ENCODE measurements at places on chromosomes 13 and 19.

DNA sequence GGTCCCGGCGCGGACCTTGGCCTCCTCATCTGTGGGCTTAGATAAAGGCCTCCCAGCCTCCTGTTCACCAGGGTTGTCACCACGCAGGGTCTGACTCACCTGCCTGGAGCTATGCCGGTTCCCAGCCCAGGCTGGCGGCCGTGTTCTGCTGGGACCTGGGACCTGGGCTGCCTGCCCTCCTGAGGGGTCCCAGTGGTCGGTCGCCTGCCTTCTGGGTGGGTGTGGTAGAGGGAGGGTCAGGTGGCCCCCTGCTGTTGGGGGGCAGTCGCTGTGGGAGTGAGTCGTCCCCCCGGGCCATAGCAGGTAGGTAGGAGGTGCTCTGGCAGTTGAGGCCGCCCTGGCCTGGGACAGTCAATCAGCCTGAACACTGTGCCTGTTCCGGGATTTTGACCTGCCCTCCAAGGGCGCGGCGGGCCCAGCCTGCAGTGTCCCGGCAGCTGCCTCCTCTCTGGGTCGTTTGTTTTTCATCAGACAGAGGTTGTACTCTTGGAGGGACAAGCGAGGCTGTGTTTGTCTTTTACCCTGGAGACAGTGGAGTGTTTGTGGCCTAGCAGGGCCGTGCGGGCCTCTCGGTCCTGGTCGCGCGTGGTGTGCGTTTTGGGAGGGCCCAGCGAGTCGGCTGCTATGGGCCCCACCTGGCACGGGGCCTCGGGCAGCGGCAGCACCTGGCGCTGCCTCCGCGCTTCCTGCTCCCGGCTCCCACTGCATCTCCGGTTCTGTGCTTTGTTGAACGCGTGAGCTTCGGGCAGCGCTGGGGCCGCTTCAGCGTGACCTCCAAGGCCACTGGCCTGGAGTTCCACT, 2.6 kb downstream of the ADAT3 start:
- no peak for DNase-seq

DNA sequence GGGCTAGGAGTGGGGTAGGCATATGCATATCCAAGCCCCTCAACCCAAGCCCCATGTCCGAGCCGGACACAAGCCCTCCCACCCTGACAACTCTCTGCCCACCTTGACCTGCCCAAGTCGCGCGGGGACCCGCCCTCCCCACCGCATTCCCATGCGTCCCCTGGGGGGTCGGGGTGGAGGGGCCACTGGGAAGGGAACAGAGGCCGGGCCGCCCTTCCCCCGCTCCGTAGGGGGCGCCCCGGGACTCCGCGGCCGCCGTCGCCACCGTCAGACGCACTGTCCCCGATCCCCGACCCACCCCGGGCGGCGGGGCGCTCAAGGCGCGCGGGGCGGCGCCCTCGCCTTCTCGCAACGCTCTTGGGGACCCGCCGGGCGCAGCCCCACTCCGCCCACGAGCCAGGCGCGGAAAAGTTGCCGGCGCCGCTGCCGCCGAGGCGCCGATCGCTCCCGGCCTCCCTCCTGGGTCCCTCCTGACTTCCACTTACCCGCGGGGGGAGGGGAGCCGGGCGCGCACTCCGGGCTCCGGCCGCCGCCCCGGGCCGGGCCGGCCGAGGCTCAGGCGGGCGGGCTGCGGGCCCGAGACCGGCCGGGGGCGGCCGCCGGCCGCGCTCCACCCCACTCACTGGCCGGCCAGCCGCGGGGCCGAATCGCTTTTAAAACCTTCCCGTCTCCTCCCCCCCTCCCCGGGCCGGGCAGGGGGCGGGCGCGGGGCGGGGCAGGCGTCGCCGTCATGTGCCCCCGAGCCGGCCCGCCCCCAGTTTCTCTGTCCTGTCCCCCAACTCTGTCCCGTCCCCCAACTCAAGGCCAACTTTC, 34.4 kb upstream of the NANOS3 start:
- peak; percentile 97 for DNase-seq

GRCh38 chr19:6030214-6030507, 52.2 kb upstream of the RANBP3 start:
- no peak for DNase-seq

- no peak for DNase-seq
These were observed 62.8 kb upstream of the DIAPH3 start for GRCh38 chr13:60226507-60226906.

- DNase-seq = no peak
These were observed 360.4 kb downstream of the KLF5 start for GRCh38 chr13:73419186-73419585.

DNA sequence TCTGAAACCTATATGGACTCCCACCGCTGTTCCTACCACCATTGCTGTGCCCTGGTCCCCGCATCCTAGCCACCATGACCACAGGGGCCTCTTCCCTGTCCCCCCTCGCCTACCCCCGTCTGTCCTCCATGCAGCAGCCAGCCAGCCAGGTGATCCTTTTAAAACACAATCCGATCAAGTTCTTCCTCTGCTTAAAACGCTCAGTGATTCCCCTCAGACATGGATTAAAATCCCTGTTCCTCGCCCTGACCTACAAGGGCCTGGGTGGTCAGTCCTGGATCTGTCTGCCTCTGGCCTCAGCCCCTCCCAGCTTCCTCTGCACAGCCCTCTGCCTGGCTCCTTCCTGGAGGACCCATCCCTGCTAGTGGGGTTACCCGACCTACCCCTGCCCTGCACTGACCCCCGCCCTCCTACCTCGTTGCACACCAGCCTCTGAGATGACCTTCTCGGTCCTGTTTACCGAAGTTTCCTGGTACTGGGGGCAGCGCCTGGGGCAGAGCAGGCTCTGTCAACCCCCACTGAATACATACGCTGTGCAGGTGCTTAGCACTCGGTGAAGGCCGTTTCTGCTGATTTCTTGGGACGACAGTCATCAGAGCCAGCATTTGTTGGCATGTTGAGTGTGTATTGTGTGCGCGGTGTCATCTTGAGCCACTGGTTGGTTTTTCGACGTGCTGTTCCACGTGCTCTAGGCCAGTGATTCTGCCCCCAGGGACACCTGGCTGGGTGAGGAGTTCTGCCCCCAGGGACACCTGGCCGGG, 14.7 kb upstream of the LENG8 start:
- peak; percentile 54 for DNase-seq

GRCh38 chr19:1992759-1993260, 22.7 kb downstream of the BTBD2 start:
- peak; percentile 64 for DNase-seq

DNA sequence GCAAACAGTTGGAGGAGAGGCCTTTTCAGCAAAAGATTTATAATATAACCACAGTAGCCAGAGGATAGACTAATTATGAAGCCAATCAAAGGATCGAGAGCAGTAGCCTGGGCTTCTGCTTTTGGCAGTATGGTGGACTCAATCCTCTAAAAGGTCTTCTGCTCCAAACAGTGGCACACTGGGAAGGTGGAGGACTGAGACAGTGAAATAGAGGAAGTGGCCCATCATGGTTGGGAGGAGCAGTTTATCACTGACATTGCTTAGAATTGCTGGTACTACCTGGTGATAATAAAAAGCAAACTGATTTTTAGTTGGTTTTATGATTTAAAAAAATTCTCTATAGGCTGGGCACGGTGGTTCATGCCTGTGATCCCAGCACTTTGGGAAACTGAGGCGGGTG, 20.9 kb upstream of the PLAUR start:
- no peak for DNase-seq

DNA sequence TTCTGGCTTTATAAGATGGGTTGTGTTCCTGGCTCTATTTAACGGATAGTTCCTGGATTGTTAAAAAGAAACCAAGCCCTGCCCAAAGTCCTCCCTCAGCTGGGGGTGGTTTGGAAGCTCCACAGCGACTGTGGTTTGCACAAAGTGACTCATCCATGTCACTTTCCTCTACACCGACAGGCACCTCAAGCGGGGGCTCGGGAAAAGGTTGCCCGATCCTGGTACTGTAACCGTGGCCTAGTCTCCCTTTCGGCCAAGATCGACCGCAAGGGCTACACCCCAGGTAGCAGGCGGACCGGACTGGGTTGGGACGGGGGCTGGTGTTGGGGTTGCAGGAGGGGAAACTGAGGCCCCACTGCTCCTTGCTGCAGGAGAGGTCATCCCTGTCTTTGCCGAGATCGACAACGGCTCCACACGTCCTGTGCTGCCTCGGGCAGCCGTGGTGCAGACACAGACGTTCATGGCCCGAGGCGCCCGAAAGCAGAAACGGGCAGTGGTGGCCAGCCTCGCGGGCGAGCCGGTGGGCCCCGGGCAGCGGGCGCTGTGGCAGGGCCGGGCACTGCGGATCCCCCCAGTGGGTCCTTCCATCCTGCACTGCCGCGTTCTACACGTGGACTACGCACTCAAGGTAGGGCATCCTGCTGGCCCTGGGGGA, 1.6 kb downstream of the ARRDC2 start:
- DNase-seq = no peak

GRCh38 chr19:13003081-13003480, 7.8 kb downstream of the NFIX start:
- DNase-seq = peak; percentile 68

- no peak for DNase-seq
These were observed 12.1 kb downstream of the CCDC70 start for GRCh38 chr13:51873837-51874236.

- DNase-seq = peak; percentile 97
These were observed 710 bp upstream of the BTBD2 start for GRCh38 chr19:2016041-2016807.

DNA sequence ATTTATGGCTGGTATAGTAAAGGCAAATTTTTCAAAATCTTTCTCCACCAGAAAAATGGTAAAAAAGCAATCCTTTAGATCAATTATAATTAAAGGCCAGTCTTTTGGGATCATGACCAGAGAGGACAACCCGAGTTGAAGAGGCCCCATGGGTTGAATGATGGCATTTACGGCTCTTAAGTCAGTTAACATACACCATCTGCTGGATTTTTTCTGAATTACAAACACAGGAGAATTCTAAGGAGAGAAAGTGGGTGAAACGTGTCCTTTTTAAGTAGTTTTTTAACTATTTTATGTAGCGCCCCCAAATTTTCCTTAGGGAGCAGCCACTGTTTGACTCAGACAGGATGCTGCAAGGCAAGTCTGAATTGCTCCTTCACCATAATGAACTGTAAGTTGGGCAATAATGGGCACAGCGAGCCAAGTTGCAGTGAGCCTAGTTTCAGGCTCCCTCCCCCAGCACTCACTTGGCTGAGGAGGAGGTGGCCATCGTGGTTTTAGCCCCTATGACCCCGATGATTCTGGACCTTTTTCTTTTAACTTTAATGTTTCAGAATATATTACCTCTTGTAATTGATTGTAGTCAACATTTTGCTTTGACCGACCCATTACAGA, 13.6 kb upstream of the ZNF611 start:
- no peak for DNase-seq

DNA sequence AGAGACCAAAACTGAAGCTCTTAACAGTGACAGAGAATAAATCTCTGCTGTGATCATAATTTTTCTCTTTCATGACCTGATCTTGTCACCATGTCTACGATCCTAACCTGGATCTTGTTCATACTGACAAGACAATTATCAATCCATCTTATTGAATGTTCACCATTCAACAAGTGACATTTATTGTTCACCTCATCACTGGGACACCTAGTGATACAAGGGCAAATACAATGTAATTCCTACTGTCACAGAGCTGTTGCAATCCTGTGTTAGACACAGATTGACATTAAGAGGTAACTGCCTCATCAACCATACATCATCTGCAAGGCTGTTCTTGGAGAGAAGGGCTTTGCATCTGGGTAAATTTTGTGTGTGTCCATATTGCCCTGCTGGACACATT, 942.4 kb upstream of the PRR20A start:
- DNase-seq = no peak

DNA sequence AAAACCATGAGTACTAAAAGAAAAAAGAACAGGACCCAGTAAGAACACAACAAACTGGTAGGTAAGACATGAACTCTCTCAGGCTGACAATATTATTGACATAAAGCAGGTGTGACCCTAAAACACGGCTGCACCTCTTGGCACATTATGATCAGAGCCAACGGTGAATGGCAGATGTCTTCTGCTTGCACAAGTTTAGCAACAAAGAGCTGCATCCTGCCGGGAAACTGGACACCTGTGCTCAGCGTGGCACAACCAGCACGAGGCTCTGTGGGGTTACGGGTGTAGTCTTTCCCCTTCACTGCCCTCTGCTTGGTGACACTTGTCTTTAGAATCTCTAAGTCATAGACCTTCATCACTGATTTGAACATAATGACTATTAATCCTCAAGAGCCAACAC, 97.9 kb downstream of the DOCK9 start:
- no peak for DNase-seq

- DNase-seq = no peak
These were observed 43.9 kb upstream of the C1QTNF9B start for GRCh38 chr13:23941211-23941610.

DNA sequence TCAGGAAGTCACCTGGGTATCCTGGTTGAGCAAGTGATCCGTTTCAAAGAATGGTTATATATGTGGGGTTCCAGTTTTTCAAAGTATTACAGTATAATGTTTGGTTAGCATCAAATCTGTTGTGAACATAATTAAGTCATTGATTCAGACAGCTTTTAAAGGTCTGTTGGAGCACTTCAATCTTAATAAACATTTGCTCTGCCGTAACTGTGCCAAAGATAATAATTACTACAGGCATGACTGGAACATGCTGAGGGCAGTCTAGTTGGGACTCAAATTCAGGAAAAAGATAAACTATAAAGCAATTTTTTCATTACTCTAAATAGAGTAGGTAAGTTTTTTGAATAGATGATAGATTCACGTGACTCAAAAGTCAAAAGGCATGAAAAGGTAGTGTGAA, 23.3 kb downstream of the HNRNPM start:
- DNase-seq = no peak

DNA sequence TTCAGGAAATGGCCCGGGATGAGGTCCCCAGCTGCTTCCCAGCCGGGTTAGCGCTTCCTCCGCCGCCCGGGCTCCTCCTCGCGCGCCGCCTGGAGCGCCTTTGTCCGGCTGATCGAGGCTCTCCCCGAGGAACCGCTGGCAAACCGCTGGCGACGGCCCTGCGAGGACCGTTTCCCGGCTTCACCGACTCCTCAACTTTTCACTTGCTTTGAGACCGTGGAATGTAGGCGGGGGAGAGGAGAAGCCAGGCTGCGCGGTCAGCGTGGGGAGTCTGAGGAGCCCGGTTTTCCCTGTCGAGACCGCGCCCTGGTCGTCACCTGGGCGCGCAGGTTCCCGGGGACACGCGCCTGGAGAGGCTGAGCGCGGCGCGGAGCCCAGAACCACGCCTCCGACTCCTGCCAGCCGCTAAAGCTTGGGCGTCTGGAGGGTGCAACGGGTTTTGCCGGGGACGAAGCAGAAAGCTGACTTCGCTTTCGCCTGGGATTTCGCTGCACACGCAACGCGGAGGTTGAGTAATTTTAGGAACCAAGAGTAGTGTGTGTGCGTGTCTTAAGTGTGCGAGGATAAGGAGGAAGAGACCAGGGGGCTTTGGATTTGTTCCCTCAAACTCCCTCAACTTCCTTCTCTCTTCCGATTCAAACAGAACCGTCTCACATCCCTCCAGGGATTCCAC, 7.3 kb upstream of the DGKH start:
- DNase-seq = peak; percentile 74

GRCh38 chr13:91347996-91348905, 764 bp downstream of the MIR17HG start:
- DNase-seq = peak; percentile 74

- DNase-seq = no peak
These were observed 106.0 kb downstream of the CACNA1A start for GRCh38 chr19:13400296-13400695.
